ENCODE measurements at places on chromosomes 6 and 20.

DNA sequence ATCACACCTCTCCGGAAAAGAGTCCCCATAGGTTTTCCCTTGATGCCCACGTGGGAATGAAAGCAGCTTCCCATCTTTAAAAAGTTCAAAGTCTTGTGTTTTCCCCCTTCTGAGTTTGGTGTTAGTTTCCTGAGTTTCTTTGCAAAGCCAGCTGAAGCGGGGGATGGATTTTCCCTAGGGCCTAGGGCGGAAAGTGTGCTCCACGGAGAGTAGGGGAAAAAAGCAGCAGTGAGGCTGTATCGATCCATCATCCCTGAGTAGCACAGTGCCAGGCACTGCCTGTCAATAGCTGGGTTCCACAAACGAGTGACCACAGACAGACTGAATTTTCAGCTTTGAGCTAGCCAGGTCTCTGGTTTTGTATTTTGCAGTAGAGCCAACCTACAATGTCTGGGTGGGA, 1.3 kb downstream of the DAAM2 start:
- DNase-seq: no peak

- DNase-seq: no peak
Observed at GRCh38 chr20:47724910-47725247, 60.4 kb downstream of the SULF2 start.

DNA sequence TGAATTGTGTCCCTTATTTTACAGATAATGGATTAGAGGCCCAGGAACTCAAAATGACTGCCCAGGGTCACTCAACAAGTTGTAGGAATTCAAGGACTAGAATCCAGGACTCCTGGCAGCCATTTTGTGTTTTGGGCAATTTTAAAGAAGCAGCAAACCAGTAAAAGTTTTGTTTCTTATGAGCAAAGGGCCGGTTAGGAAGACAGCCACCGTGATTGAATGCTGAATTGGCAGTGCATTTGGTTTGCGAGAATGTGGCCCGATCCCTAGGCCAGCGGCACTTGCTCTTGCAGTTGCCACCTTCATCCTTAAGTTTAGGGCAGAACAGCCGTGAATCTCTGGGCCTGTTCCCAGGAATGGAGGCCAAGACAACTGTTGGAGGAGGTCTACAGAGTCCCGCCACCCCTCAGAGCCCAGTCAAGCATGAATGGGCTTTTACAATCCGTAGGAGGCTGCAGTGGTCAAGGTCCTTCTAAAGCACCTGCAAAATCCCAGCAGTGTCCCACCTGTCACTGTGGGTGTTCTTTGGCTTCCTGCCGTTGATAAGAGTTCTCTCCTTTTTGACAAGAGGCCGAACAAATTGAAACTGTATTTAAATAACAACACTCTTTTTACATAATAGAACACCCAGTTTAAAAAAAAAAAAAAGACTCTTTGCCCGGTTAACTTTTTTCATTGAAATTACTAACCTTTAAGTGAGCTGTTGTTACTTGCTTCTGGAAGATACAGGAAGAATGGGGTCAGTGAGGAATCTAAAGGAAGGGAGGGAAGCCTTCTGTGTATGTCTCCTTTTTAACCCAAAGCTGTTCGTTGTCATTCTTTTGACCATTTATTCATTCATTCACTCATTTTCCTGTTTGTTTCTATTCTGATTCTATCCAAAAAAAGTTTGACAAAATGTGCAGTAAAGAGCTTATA, 68.7 kb downstream of the PHACTR2 start:
- peak; percentile 63 for DNase-seq

- DNase-seq: no peak
Observed at GRCh38 chr6:133191323-133191722, 49.8 kb upstream of the EYA4 start.

GRCh38 chr6:170438402-170438753, 114.7 kb downstream of the PSMB1 start:
- peak; percentile 73 for DNase-seq

DNA sequence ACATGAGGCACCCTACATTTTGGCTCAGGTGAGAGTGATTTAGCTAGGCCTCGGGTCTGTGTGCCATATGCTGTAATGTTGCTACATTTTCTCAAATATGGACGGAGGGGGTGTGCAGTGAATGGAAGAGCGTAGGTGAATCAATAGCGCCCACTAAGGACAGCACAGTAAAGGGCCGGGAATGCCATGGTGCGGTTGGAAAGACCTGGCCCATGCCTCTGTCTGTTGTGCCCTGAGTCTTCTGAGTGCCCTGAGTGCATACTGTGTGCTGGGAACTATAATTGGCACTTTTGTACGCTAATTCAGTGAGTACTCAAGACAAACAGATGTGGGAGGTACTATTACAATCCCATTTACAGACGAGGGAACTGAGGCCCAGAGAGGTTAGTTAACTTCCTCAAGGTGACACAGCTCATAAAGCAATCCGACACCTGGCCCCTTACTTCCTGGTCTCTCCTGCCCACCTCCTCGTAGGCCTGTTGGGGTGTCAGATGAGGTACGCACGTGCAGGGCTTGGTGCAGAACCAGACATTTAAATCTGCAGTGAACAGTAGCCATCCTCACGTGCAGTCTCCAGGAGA, 17.3 kb downstream of the SLC22A1 start:
- DNase-seq: no peak

DNA sequence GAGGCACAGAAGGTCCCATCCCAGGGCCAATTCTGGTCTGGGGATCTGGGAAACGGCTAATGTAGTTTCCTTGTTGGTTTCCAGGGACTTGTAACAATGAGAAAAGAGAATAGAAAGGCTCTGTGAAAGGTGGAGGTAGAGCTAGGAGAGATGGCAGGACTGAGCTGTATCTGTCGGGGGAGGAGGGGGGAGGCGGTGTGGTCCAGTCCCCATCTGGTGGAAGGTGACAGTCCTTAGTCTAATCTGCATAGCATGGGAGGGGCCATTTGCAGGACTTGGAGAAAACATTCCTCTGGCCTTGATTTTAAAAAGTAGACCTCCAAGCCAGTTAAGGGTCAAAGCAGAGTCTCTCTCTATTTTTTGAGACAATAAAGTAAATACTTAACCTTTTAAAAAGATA, 137.1 kb downstream of the DNAH8 start:
- DNase-seq: no peak

GRCh38 chr6:119446609-119447008, 97.0 kb upstream of the MAN1A1 start:
- DNase-seq: no peak

DNA sequence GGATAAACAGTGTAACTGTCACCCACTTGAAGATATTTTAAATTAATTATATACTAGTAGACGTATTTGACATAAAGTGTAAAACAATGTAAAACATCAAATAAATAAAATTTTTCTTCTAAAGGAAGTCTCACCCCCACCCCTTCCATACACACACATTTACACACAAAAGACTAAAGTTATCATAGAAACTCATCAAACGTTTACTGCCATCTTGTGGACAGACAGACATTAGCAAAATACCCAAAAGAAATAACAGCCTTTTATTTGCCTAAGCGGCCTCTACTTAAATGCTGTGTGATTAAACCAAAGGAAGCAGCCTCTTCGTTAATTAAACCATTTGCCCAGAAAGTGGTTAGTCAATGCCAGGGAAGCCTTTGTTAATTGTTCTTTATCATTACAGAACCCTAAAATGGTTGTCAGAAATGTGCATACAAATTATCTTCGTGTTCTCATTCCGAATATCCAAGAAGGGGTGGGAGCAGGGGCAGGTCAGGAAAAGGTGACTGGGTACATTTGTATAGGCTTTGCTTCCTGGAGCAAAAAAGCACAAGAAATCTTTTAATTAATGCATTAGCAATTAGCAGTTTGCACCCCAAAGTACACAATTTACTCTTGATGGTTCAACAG, 176.2 kb upstream of the SASH1 start:
- DNase-seq: no peak

DNA sequence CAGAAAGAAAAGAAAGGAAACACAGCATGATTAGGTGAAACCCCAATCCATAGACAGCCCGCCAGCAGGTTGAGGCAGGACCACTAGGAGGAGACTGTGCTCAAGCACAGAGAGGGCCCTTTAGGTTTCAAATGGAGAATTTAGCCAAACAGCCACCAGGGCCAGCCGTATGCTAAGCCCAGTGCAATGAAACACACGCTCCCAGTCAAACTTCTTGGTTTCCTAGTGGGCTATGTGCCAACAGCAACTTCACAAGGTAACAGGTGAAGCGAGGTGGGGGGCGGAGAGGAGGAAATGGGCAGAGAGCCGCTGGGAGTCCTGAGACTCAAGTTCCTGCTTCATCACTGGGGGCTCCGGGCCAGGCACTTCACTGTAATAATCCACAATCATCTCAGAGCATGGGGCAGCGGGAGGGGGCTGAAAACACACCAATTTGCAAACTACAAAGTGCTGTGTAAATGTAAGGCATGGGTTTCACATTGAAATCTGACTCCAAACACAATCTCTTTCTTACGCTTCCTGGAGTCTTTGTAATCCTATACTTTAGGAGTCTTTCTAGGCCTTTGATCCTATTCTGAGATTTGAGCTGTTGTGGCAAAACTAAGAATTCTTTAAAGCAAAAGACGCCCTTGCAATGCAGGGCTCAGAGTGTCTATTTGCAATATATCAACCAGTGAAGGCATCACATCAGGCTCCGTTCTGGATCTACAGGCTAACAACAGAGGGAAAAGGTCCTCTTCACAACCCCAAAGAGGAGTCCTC, 117.3 kb downstream of the OPRM1 start:
- peak; percentile 50 for DNase-seq

DNA sequence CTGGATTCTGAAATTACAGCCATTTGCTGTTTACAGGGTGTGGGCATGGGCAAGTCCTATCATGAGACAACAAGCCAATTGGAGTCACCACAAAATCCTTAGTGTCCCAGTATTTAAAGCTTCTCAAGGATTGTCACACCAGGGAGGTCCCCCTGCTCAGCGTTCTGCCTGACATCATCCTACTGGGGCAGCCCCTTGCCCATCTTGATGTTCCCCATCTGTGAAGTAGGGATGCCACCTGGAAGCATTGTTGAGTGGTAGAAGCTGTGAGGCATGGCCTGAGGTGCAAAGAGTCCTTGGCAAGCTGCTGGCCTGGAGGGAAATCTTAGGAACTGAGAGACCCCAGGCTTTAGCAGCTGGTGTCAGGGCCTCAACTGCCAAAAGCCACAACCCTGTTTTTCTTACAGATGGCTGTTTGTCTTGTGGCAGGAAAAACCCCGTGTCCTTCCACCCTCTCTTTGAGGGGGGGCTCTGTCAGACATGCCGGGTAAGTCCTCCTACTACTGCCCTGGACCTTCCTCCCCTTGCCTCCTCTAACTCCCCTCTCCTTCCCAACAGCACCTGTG, 23.3 kb upstream of the MAPRE1 start:
- DNase-seq: no peak

GRCh38 chr6:125041740-125042459, 79.7 kb downstream of the RNF217 start:
- no peak for DNase-seq

- no peak for DNase-seq
Observed at GRCh38 chr20:43925215-43925614, 10.6 kb downstream of the TOX2 start.

- no peak for DNase-seq
Observed at GRCh38 chr6:139605350-139605749, 230.9 kb upstream of the CITED2 start.

GRCh38 chr6:153210083-153210482, 79.0 kb upstream of the RGS17 start:
- DNase-seq: no peak

DNA sequence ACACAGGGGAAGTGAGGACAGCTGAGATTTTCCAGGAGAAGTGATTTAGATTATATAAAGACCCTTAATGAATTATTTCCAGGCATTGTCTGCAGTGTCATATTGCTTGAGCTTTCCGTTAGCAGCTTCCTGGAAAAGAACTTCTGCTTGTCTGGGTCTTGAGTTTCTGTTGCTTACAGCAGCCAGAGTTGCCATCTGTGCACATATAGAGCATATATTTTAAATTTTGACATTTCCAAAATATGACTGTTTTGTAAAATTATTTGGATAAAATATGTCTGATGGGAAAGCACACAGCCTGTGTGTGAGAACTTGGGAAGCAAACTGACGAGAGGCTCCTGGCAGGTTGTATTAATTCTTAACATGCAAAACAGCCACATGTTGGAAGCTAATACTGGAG, 21.0 kb upstream of the NKX2-2 start:
- no peak for DNase-seq

GRCh38 chr6:82017773-82018172, 229.8 kb downstream of the IBTK start:
- no peak for DNase-seq

DNA sequence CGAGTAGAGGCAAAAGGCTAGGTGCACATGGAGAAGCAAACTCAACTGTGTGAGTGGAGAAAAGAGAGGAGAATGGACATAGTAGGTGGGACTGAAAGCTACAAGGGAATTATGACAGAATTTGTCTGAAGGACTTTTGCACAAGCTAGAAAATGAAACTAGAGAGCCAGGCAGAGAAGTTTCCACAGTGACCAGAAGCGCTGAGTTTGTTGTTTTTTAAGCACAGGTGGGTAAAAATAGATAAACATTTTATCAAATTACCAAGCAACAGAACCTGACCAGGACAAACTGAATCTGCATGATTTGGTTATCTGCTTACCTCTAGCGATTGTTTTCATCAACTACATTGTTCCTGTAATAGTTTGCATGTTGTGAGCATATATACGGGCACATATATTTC, 38.6 kb downstream of the SMLR1 start:
- no peak for DNase-seq

DNA sequence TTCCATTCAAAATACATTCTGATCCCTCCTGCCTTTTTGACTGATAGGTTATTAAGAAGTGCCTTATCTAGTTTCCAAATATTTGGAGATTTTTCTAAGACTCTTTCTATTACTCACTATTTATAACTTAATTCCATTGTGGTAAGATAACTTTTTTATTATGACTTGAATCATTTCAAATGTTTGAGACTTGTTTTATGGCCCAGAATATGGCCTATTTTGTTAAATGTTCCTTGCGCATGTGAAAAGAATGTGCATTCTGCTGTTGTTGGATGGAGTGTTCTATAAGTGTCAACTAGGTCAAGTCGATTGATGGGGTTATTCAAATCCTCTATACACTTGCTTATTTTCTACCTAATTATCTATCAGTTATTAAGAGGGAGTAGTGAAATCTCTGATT, 13.1 kb upstream of the TCP11 start:
- DNase-seq: no peak

- DNase-seq: no peak
Observed at GRCh38 chr20:10228330-10228729, 9.7 kb downstream of the SNAP25 start.

- no peak for DNase-seq
Observed at GRCh38 chr6:17096652-17097051, 5.2 kb upstream of the STMND1 start.

DNA sequence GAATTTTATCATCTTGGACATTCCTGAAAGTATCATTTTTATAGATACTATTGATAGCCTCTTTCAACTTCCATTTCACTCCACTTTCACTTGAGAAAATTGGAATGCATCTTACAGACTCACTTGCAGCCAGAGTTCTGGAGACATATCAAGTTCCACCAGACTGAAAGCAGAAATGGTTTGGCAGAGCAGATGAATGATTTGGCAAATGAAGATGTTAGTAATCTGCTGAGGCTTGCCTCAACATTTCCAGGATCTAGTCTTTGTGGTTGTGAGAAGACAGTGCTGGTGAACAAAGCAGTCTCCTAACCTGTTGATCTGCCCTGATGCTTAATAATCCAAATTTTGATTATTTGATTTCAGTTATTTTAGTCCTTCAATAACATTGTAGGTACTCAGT, 202.6 kb downstream of the TRDN start:
- no peak for DNase-seq
